ENCODE measurements at places on chromosomes 7 and 10. TPM values are rescaled to one million over a fixed set of nuclear protein-coding genes. Genes with fewer than 3 reads are reported as not detected.

The HOXA4 gene
- total RNA-seq = 8.9 TPM

The IQUB gene
- 0.26 TPM for total RNA-seq

The TMEM270 gene
- total RNA-seq = not detected

The NPSR1 gene
- total RNA-seq = not detected

The GPR37 gene
- total RNA-seq = not detected

The APBB1IP gene
- not detected for total RNA-seq

The C10orf62 gene
- total RNA-seq = 0.11 TPM

The TMEM140 gene
- 5.0 TPM for total RNA-seq

The NPC1L1 gene
- total RNA-seq = not detected

The ANKRD1 gene
- total RNA-seq = 251 TPM

The TRIM73 gene
- total RNA-seq = 0.83 TPM

The MSMB gene
- total RNA-seq = not detected

The FFAR4 gene
- total RNA-seq = not detected

The SPDYE18 gene
- not detected for total RNA-seq

The BHLHA15 gene
- 0.45 TPM for total RNA-seq

The OLAH gene
- 2.6 TPM for total RNA-seq

All from LHCN-M2 (cell line).